Prostate gland (tissue), 2 donors: ENCODE measurements at places on chromosomes 12 and 14. TPM values are rescaled to one million over a fixed set of nuclear protein-coding genes. Genes with fewer than 3 reads are reported as not detected.

GRCh38 chr14:100762089-100762515 is 35.4 kb downstream of the DLK1 start:
- no peak overlapping the region for H3K4me3 ChIP-seq
- no peak for DNase-seq
- no peaks in the 10 kb centered on the region for H3K27me3 ChIP-seq
- H3K36me3 ChIP-seq: no peaks in the 10 kb centered on the region
- no peak overlapping the region for H3K27ac ChIP-seq

DNA sequence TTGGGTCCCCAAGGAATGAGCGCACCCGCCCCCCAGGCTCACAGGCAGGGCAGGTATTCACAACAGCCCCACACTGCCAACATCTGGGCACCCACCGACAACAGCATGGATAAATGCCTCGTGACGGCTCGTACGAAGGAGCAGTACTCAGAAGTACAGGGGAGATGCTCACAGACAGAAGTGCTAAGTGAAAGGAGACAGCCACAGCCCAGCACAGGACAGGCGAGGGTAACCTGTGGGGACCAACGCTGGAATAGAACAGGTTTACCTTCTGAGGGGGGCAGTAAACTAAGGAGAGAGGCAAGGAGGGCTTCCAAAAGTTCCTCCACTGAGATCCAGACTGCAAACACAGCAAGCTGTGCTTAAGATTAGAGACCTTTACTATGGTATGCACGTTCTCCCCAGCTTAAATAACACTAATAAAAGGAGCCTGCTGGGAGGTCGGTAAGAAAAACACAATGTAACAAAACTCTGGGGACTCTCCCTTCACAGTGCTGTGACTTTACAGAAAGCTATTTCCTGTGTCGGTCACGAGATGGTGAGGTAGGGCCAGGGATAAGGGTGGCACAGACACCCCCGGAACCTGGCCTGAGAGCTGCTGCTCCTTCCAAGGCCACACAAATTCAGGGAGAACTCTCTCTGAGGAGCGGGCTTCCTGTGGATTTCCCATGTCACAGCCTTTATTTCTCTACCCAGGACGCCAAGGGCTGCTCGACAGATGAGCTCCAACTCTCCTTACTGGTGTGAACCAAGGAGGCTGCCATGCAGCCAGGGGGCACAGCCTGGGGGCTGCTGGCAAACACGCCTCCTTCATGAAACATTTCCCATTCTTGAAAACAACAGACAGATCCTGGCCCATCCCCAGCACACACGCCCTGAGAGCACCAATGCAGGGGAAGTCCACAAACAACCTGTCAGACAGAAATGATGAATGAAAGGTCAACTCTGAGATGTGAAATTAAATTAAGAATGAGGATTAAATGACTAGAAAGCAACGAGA is 26.3 kb downstream of the SLC15A4 start:
- no peaks in the 10 kb centered on the region for H3K4me1 ChIP-seq
- DNase-seq: no peak
- peaks cover 5% of the 10 kb centered on the region for H3K36me3 ChIP-seq
- H3K27ac ChIP-seq: no peak overlapping the region
- no peaks in the 10 kb centered on the region for H3K27me3 ChIP-seq

- H3K4me3 ChIP-seq: no peak overlapping the region
- no peak overlapping the region for H3K27ac ChIP-seq
- no peaks in the 10 kb centered on the region for H3K4me1 ChIP-seq
- H3K27me3 ChIP-seq: no peaks in the 10 kb centered on the region
These were observed 40.2 kb upstream of the RIN3 start for GRCh38 chr14:92473261-92473968.

- H3K4me1 ChIP-seq: no peaks in the 10 kb centered on the region
- peak; percentile 87 for DNase-seq
- H3K27me3 ChIP-seq: no peaks in the 10 kb centered on the region
- H3K4me3 ChIP-seq: peak overlapping the region; percentile 52
- H3K36me3 ChIP-seq: no peaks in the 10 kb centered on the region
These were observed 1.8 kb upstream of the BHLHE41 start for GRCh38 chr12:26126340-26127284.

DNA sequence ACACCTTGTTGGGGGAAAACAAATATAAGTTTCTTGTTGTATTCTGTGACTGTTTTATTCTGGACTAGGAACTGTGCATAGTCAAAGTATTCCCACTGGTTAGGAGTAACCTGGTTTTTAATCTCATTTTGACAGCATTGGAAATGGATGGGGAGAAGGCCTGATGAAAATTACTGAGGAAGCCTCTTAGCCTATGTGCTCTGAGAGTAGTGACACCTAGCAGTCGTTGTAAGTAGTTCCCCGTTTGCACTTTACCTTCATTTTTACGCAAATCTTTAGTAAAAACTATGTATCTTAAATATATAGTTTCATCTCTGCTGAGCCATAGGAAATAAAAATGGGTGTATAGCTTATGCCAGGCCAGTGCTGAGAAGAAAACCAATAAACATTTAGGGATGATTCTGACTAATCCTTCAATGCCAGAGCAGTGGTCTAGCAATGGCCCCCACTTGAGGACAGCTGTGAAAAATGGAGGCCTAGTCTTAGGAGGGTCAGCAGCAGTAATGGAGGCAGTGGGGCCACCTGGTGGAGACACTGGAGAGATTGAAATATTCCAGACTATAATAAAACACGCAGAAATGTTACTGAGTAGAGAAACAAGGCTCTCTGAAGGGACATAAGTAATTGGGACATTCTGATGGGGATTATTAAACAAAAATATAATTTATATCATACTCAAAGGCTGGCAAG is 133.2 kb upstream of the NOVA1 start:
- no peaks in the 10 kb centered on the region for H3K4me1 ChIP-seq
- no peaks in the 10 kb centered on the region for H3K27me3 ChIP-seq
- H3K4me3 ChIP-seq: no peak overlapping the region
- DNase-seq: no peak
- H3K27ac ChIP-seq: no peak overlapping the region
- H3K36me3 ChIP-seq: no peaks in the 10 kb centered on the region

- no peaks in the 10 kb centered on the region for H3K36me3 ChIP-seq
- peaks cover 2% of the 10 kb centered on the region for H3K4me1 ChIP-seq
- no peaks in the 10 kb centered on the region for H3K27me3 ChIP-seq
These were observed at the start of gene ALDH2 for GRCh38 chr12:111766608-111767361. Gene ALDH2 (plus strand): TSS chr12:111766933. CDS start chr12:111766983, 50 bp downstream.

DNA sequence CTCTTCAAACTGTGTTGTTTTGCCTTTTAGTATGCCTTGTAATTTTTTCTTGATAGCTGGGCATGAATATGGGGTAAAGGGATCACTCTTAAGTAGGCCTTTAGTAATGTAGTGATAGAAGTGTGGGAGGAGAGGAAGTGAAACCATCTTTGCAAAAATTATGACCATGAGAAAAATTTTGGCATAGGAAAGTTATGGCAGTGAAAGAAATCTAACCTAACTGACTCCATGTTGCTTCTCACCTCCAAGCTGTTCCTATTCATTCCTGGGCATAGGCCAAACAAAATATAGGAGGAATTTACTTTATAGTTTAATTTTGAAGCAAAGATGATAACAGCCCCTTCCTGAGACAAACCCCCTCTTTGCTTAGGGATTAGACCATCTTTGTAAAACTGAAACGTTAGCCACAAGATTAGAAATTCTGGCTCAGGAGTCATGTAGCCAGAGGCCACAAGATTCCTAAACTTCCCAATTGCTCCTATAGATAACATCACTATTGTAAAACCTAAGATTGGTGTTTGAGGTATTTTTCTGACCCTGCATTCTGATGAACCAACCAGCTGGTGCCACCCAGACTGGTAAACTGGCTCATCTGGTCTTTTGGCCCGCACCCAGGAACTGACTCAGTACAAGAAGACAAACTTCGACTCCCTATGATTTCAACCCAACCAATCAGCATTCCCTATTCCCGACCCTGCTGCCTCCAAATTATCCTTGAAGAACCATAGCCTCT is 45.8 kb downstream of the CRADD start:
- H3K36me3 ChIP-seq: no peaks in the 10 kb centered on the region
- no peaks in the 10 kb centered on the region for H3K27me3 ChIP-seq
- H3K4me1 ChIP-seq: peaks cover 3% of the 10 kb centered on the region
- H3K27ac ChIP-seq: no peak overlapping the region
- no peak for DNase-seq

- no peak for DNase-seq
- no peaks in the 10 kb centered on the region for H3K27me3 ChIP-seq
- H3K4me1 ChIP-seq: no peaks in the 10 kb centered on the region
- H3K27ac ChIP-seq: no peak overlapping the region
These were observed 266.8 kb upstream of the CLEC14A start for GRCh38 chr14:38522724-38523123.

The CEP128 gene
- total RNA-seq: 7.3 TPM

The KRT8 gene
- total RNA-seq: 182 TPM

The CLEC4C gene
- total RNA-seq: 1.3 TPM

The ACVRL1 gene
- total RNA-seq: 34.8 TPM
